Fibroblast of the aortic adventitia (primary cell): ENCODE measurements at places on chromosomes 2 and 18. TPM values are rescaled to one million over a fixed set of nuclear protein-coding genes. Genes with fewer than 3 reads are reported as not detected.

PLB1 gene
- 2.7 and 7.8 TPM in 2 replicates for total RNA-seq

FBXO48 gene
- total RNA-seq: under 0.01 and 0.99 TPM in 2 replicates

LCT gene
- total RNA-seq: not detected in 2 replicates

CCDC88A gene
- 111 and 123 TPM in 2 replicates for total RNA-seq

APOB gene
- total RNA-seq: under 0.01 TPM in 1 of 2 replicates, not detected in the other

CRYGB gene
- not detected in 2 replicates for total RNA-seq

KRTCAP3 gene
- not detected in 2 replicates for total RNA-seq

SIX3 gene
- not detected in 2 replicates for total RNA-seq

BOK gene
- total RNA-seq: 15.3 and 21.4 TPM in 2 replicates

FAM110C gene
- not detected in 2 replicates for total RNA-seq

MREG gene
- 2.2 and 2.8 TPM in 2 replicates for total RNA-seq
